GM20000 (cell line): ENCODE measurements at places on chromosomes 11 and 22.

- no peak for DNase-seq
Measured at GRCh38 chr11:12165237-12165875, 55.0 kb downstream of the MICAL2 start.

DNA sequence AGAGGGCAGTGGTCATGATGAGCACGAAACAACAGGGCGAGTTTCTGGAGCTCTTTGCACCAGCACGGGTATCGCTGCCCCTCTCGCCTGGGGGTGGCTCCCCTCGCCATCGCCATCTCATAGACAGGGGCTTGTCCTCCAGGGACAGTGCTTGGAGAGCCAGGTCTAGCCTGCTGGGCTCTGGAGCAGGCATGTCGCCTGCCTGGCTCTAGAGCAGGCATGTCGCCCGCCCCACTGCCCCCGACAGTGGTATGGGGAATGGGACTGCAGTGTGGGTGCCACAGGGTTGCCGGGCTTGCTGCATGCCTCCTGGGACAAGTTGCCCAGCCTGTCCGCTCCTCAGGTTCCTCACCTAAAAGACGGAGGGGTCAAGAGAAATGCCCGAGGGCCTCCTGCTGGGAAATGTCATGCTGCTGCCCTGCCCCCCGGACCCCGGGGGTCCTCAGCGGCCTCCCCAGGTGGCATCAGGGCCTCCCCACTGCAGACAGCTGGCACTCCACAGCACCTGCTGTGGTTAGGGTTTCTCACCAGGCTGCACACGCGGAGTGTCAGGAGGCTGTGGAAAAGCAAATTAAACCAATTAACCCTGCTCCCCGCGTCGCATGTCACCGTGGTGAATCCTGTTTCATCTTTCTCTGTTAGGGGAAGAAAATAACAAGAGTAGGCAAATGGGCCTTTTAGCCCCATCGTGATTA lies 403.0 kb downstream of the TBC1D22A start:
- no peak for DNase-seq

DNA sequence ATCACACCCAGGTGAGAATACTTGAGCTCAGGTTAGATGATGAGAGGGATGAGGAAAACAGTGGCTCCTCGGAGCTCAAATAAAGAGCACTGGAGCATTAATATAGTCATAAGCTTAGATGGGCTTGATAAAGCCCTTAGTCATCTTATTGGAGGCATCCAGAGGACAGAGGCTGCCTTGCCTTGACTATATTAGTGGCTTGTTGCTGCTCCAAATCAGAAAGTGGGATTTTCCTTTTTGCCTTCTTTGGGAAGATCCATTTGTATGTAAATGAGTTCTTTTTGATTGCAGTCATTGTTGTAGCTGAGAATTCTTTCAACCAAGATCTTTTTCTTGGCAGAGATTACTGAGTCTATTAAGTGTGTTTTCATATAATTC lies 18.9 kb downstream of the ADM start:
- no peak for DNase-seq

DNA sequence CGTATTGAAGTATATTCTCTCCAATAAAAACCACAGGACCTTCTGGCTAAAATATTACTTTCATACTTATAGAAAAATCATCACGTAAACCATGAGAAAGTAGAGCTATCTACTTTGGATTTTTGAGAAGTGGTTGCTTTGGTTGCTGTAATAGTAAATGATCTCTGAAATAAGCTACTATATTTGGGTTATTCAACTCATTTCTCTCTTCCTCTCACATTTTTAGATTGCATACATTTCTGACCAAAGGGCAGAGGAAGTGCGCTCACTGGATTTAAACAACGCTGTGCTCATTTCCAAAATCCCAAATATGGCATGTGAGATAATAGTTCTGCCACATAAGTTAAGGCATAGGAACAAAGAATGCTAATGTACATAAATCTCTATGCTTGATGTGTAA lies 357.0 kb downstream of the LRRC4C start:
- no peak for DNase-seq
